ENCODE measurements at places on chromosomes 12 and 14.
A peak's percentile ranks its signal among the peaks of the same experiment; 100 is the strongest.

- no peak for DNase-seq
These were observed 223.8 kb downstream of the VRK1 start for GRCh38 chr14:97021001-97021400.

- no peak for DNase-seq
These were observed 538.9 kb downstream of the SNAPC1 start for GRCh38 chr14:62301080-62301479.

DNA sequence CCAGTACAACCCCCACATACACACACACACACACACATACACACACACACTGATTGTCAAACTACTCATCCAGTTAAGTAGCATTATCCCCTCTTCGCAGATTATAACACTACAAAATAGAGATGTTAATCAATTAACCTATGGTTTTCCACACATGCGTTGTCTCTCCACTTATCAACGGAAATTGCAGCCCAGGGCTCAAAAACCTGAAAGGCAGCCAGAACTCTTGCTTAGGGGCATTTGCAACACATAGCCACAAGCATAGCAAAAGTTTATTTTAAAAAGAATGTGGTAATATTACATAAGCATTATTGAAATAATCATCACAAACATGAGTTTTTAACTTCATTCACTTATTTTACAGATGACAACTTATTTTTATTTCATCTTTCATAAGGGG lies 265.8 kb downstream of the SLC16A7 start:
- DNase-seq, result peak; percentile 2

- peak; percentile 67 for DNase-seq
These were observed 62.1 kb downstream of the TNFAIP2 start for GRCh38 chr14:103185051-103186029.

DNA sequence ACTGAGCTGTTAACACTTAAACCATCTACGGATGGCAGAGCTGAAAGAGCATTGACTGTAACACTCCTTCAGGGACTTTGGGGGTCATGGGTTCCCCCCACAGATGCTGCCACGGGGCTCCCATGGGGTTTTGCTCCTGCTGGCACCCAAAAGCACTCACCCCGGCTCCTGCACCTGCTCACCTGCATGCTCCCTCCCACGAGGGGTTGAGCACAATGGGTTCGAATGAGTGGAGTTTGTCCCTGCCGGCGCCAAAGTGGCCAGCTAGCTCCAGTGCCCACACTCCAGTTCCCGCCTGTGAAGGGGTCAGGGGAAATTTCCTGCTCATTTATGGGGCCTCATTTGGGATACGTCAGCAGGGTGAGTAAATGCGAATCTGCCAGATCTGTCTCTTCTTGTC lies 40.7 kb downstream of the TNFAIP2 start:
- no peak for DNase-seq

- DNase-seq, result no peak
These were observed 8.3 kb downstream of the CPNE6 start for GRCh38 chr14:24079491-24080141.

DNA sequence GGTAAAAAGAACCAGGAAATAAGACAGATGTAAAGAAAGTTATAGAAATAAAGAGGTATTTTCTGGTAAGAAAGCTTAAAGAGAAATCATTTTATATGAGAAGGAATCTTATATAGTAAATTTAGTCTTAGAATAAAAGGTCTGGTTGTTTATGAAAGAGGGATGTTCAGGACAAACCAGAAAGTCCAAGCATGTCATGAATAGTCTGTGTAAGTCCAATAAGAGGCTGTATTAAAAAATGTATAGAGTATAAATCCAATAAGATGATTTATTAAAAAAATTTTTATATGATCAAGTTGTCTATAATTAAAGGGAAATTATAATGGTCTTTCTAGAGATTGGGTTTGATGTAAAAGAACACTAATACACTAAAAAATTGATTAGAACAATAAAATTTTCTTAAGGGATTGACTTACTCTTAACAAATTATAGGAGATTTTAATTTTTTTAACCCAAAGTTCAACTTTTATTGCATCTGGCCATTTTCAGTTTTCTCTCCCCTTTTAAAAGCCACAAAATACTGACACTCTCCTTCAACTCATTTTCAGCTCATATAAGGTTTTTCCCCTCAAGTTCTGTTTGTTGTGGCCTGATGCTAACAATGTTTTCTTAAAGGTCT lies 35.1 kb downstream of the ST8SIA1 start:
- DNase-seq, result peak; percentile 52

DNA sequence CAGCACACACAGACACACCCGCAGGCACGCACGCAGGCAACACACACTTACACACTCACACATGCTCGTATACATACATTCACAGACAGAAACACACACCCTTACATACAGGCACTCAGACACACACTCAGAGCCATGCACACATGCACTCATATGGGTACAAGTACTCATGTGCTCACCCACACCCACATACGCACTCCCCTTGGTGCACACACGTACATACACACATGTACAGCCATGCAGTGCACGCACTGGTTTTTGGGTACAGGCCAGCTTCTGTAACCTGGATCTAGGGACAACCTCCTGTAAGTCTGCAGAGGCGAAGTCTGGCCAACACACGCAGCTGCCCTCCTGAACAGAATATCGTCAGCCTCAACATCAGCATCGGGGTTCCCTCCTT lies 221.3 kb upstream of the RTL1 start:
- no peak for DNase-seq

DNA sequence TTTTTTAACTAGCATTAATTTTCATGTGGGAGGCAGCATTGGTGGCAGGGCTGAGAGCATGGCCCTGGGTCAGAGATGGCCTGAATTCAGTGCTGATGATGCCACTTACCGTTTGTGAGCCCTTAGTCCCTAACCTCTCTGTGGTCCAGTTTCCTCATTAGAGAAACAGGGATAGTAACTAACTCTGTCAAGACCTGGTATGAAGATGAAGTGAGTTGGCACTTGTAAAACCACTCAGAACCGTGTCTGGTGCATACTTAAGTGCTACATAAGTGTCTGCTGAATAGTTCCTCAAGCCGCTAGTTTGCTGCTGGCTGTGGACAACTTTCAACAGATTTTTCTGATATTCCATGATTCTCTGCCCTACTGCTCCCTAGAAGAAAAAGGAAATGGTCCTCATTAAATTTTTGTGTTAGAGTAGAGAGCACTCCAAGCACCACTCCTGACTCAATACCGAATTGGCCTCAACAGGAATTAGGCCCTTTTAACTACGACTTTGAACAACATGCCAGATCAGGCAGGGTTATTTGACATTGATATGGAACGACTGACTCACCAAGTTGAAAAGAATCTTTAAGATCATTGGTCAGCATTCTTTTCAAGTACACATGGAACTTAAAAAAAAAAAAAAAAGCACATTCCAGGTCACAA lies 250.2 kb downstream of the ANO2 start:
- DNase-seq, result no peak

GRCh38 chr12:94756789-94757188 lies 106.4 kb upstream of the TMCC3 start:
- DNase-seq, result no peak

DNA sequence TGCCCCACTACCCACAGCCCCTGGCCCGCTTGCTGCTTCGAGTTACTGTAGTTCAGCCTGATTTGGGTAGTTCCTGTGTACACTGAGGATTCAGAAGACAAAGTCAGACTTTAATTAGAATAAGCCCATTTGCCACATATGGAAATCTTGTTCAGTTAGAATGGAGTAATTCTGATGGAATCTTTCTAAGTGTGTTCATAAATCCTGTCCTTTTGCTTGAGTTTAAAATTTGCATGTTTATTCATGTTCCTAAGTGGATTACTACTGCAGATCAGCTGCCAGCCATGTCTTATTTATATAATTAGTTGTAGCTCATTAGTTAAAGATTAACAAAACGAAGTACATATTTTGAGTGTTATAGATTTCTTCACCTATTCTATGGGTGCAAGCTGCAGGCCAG lies 504.5 kb downstream of the PCNX1 start:
- no peak for DNase-seq

GRCh38 chr12:113007166-113007565 lies 28.8 kb downstream of the OAS2 start:
- peak; percentile 51 for DNase-seq

DNA sequence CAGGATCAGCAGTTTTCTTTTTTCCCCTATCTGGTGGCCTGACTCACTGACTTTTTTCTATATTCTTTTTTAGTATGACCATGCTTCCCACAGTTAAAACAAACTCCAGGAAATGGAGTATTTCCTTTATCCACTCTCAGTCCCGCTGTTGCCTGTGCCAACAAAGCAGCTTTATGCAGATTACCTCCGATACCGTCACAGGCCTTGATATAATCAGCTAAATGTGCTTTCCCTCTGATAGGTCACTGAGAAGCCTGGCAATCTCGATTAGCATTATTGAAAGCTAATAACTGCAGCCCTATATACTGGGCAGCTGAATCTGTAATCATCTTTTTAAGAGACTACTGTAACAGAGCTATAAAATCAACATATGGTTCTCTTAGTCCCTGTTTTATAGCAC lies 243.6 kb downstream of the KIF21A start:
- DNase-seq, result no peak

- no peak for DNase-seq
These were observed 1.8 kb downstream of the NOVA1 start for GRCh38 chr14:26595926-26596542.

GRCh38 chr12:113435367-113435766 lies 13.2 kb downstream of the SDSL start:
- DNase-seq, result no peak

DNA sequence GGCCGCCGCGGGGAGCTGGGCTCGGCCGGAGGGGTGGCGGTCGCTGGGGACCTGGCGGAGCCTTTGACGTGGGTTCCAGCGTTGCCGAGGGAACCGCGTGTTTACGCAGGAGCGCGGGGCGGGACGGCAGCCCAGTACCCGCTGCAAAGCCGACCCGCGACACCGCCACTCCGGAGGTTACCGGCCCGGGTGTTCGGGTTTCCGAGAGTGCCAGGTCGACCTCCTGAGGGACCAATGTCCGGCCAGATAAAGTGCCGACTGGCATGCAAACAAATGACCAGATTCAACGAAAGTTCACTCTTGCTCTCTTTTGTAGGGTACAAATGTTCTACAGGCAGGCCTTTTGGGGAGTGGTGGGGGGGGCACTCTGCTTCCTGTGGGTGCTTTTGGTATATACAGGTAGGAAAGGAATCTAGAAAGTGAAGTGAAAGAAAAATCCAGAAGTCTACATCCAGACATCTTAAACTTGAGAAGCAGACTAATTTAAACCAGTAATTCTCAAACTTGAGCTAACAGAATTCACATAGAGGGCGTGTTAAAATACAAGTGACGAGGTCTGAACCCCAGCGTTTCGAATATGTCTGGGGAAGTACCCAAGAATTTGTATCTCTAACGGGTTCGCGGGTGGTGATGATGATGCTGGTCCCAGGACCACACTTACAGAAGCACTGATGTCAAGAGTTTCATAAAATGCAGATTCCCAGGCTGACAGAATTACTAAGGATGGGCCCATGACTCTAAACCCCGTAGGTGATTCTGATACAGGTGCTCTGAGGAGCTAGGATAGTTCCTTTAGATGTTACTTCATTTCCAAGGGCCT lies at the start of gene GPR135:
Gene GPR135 (minus strand): TSS at position 65 of the 820 bp plus-strand sequence. CDS start 154 bp downstream, outside the sequence.
- no peak for DNase-seq

- peak; percentile 18 for DNase-seq
These were observed 44.2 kb downstream of the GPR137C start for GRCh38 chr14:52596861-52597260.

GRCh38 chr12:113240395-113240794 lies 19.1 kb downstream of the TPCN1 start:
- no peak for DNase-seq

- DNase-seq, result no peak
These were observed 40.5 kb downstream of the DUSP6 start for GRCh38 chr12:89311703-89312293.

DNA sequence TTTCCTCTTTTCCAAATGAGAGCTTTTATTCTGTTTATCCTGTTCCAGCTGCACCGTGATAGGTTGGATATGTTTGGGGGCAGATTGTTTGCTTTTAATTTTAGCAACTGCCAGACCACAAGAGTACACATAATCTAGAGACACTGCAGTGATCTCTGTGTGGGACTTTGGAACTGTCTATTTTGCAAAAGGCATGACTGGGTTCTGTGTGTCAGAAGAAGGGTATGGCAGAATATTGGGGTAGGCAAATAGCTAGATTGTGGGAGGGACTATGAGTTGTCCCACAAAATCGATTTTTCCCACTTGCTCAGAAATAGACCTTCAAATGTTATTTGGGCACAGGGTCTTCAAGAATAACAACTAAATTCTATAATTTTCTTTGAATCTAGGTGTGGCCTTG lies 275.9 kb upstream of the KITLG start:
- DNase-seq, result no peak

- DNase-seq, result no peak
These were observed 15.4 kb downstream of the DRAM1 start for GRCh38 chr12:101892794-101893193.

DNA sequence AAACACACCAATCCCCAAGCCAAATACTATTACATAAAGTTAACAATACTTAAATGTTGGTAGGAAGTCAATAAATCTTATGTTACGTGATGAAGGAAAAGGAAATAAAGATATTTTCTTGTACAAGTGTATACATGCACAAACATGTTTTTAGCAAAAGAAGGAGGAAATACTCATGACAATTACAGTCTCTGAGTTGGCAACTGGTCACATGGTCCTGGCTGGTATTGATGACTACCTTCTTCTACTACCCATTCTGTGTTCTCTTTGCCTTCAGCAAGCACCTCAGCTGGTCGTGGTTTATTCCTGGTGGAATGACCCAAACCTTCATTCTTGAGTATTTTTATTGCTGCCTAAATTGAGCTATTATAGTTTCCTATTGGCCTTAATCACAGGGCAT lies 84.8 kb downstream of the PLBD1 start:
- no peak for DNase-seq

DNA sequence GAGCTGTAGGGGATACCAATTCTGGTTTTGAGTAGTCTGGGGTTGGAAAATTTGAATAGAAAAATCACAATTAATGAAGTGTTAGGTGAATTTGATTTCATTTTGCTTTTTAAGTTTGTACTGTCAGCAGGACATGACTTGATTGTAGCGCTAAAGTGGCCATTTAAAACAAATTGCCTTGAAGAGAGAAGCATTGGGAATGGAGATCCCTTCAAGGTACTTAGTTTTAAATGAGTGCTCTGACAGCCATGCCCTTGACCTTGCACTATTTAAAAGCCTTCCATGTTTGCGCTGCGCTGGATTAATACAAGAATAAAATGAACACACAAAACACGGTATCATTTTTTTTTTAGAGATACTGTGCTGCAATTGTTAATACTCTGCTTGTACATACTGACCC lies 345.9 kb downstream of the NAV3 start:
- DNase-seq, result no peak

- no peak for DNase-seq
These were observed 79.7 kb downstream of the EML1 start for GRCh38 chr14:99872786-99873440.

- peak; percentile 64 for DNase-seq
These were observed 1.0 kb downstream of the HIP1R start for GRCh38 chr12:122836027-122836921.

DNA sequence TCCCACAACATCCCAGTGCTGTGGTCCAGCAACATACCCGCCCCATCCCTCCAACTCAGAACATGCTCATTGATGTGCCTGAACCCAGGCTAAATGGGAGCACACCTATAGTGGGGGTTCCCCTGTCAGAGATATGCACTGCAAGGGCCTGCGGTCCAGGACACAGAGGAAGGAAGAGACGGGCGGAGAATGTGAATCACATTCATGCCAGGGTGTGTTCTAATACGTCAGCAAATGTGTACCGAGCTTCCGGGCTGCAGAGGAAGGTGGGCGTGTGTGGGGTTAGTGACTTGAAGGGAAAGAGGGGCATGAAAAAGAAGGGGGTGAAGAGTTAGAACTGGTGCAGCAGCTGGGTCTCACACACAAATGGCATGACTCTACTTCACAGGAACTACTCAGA lies 83.7 kb downstream of the DPF3 start:
- no peak for DNase-seq
